ENCODE measurements at places on chromosomes 16 and 17.
A peak's percentile ranks its signal among the peaks of the same experiment; 100 is the strongest.

DNA sequence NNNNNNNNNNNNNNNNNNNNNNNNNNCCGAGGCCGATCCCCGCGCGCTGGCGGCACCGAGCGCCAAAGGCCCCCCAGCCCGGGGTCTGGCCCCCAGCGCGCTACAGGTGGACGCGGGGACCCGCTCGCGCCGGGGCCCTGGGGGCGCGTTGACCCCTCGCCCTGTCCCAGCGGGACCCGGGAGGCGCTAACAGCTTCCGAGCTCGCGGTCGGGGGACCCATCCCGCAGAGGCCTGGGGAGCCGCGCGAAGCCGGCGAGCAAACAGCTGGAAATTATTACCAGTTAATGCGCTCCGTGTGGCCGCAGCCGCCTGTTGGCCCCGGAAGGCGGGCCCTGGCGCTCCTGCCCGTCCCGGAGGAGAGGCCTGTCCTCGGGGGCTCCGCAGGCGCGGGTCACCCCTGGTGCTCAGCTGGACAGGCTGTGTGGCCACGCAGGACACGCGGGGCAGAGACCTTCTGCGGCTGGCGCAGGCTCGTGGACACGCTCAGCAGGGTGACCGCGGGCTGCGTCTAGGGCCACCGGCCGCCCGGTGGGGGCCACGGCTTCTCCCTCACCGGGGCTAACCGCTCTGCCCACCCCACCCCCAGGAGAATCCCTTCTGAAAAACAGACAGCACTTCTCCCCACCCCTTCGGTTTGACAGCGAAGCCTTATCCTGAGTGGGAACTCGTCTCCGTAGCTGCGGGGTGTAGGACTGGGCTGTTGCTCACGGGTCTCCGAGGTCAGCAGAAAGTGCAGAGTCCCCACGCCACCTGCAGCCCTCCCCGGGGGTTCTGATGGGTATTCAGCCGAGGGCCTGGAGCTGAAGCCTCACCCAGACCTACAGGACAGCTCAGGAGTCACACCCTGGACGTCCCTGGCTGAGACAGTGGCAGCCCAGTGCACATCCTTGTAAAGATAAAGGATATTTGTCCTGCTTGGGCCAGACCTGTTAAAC, 138.7 kb upstream of the RPH3AL start:
- DNase-seq, result no peak

DNA sequence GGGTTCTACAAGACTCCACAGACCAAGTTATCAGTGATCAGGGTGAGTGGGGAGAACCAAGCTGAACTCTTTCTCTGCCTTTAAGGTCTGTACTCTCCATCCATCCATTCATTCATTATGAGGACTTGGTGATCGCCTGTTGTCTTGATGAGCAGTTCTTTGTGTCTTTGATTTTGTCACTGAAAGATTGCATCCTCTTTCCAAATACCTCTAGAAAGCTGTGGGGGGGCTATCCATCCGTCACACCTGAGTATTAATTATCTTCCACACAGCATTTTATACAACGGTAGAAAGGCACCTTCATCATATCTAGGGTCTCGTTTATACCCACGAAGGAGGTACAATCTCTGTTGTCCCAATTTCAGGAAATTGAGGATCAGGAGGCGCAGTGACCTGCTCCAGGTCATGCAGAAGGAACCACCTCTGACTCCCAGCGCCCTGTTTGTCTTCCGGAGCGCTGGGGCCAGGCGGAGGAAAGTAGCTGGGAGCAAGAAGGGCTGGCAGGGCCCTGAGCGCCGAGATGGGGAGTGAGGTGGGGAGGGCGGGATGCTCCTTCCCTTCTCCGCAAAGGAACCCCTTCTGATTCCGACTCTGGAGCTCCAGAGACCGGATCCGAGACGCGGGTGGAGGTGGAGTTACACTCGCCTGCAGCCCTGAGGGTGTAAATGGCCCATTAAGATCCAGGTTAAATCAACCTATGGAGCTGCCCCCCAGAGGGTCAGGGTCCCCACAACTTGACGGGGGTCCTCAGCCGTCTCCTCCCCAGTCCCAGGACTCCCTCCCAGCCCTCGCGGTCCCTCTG, 605 bp upstream of the ABAT start:
- no peak for DNase-seq

DNA sequence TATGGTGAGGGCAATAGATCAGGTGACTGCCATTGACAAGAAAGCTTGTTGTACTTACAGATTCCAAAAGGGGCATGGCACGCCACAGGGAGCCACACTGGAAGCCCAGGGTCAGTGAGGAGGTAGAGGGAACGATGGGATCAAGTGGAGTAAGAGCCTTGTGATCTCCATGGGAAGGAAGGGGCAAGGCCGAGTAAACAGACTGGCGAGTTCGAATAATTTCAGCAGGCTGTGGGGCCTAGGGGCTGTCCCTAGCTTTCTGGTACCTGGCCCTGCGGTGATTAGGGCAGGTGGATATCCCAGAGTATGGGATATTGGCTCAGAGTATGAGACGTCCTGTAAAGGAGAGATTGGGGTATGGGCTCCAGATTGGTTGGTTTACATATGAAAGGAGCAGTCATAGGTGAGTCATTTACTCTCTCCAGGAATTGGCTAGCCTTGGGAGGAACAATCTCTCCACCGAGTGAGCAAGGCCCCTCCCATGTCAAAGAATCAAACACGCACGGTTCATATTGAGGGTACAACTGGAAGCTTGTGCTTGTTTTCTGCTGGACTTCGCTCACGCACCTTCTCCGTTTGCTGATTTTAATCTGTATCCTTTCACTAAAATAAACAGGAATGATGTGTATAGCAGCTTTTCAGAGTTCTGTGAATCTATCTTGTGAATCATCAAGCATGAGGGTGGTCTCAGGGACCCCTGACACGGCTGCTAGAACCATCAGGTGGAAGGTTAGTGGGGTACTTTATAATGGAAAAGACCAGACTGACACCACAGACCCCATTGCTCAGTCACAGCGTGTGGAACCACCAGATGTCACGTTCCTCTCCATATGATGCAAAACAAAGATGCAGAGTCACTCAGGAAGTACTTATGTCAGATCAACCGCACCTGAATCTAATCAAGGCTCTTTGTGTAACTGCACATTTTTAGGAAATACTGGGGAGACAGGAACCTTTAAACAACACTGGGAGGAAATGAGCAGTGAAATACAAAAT, 27.9 kb downstream of the GABARAPL2 start:
- DNase-seq, result peak; percentile 89

DNA sequence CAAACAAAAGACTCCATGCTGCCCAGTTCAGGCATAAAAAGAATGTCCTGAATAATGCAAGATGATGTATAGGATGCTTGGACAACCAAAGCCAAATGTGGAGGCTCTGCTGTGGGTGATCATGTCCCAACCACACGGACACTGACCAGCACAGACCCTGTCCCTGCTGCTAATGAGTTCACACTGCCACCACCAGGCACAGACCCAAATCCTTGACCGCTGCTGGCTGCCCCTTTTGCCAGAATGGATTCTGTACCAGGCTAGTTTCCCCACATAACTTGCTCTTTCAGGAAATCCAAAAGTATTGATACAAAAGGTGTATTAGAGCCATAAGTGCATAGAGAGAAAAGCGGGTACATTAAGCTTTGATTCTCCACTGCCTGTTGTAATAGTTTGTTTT, 60.9 kb downstream of the XYLT1 start:
- no peak for DNase-seq

GRCh38 chr17:75273977-75274708, 3.1 kb upstream of the MIF4GD start:
- DNase-seq, result peak; percentile 71

DNA sequence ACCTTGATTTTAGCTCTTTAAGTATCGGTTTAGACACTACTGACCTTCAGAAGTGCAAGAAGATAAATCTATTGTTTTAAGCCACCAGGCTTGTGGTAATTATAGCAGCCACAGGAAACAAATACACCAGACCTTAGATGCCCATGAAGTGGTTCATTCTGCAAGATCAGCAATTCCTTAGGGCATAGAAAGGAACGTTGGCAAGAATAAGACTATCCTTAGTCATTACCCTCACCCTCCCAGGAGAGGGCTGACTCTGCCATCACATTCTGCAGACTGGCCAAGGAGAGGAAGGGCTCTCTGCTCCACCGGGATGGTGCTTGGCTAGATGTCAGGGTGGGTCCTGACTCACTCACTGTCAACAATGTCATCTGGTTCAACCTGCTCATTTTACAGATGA, 14.1 kb upstream of the NDEL1 start:
- peak; percentile 67 for DNase-seq
